ENCODE measurements at places on chromosomes 4 and X.

- no peak overlapping the region for H3K27ac ChIP-seq
- no peaks in the 10 kb centered on the region for H3K4me1 ChIP-seq
- no peaks in the 10 kb centered on the region for H3K36me3 ChIP-seq
- H3K27me3 ChIP-seq, result no peaks in the 10 kb centered on the region
- H3K4me3 ChIP-seq, result no peak overlapping the region
These were observed 33.3 kb upstream of the TLL1 start for GRCh38 chr4:165839615-165840333.

DNA sequence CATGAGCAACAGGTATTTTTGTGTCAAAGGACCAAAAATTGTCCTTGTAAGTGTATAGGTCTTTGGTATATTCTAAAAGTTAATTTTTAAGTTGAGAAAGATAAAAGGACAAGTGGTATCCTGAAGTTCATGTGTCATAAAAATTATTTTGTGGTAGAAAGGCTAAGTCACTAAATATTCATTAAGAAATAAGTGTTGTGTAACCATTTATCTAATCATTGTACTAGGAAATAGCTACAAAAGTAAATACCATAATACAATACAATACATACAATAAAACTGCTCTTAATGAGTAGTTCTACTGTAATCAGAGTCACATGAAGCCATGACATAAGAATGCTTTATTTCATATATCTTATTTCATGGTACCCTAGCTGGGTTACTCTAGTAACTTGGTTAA lies 82.5 kb upstream of the ATOH1 start:
- no peak overlapping the region for H3K4me3 ChIP-seq
- no peaks in the 10 kb centered on the region for H3K27me3 ChIP-seq
- no peak for DNase-seq
- no peaks in the 10 kb centered on the region for H3K36me3 ChIP-seq
- H3K27ac ChIP-seq, result no peak overlapping the region
- H3K4me1 ChIP-seq, result 0 out of 2 replicates have a peak, but pooled peaks cover 1% of the 10 kb centered on the region

DNA sequence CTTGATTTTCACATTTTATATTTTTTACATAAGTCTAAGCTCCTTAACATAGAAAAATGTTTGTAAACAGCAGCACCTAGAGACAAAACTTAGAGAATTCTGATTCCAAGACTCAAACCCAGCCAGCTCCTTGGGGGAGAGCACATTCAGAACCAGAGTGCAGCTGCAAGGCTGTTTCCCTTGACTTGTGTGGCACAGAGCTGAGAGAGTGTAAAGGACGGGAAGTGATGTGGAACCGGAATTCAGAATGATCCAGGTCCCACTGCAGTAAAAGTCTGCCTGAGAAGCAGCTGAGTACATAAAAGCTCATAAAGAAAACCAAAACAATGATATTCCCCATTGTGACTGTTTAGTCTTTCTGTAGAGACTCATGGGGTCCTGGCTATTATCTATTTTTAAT lies 713.8 kb downstream of the RAB28 start:
- no peaks in the 10 kb centered on the region for H3K36me3 ChIP-seq
- H3K27me3 ChIP-seq, result no peaks in the 10 kb centered on the region
- no peak for DNase-seq
- H3K4me3 ChIP-seq, result no peak overlapping the region
- no peak overlapping the region for H3K27ac ChIP-seq

DNA sequence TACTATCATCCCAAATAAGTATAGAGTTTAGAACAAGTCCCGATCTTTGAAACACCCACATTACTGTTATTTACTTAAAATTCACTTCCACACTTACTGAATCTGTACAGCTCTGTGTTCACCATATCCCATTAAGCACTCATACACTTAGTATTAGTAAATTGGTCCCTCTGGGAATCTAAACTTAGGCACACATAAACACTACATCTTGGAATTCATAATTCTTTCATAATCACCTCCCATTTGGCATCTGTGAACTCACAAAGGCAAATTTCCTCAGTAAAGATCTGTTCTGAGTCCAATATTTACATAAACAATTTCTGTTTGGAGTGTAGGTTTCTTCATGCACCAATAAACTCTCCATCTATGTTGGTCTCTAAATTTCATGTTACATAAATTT lies 52.6 kb upstream of the PPARGC1A start:
- H3K27me3 ChIP-seq, result no peaks in the 10 kb centered on the region
- H3K4me3 ChIP-seq, result no peak overlapping the region
- DNase-seq, result no peak
- no peaks in the 10 kb centered on the region for H3K4me1 ChIP-seq
- no peaks in the 10 kb centered on the region for H3K36me3 ChIP-seq
- H3K27ac ChIP-seq, result no peak overlapping the region

GRCh38 chr4:110867251-110867960 lies 244.5 kb upstream of the PITX2 start:
- no peak overlapping the region for H3K4me3 ChIP-seq
- H3K27me3 ChIP-seq, result no peaks in the 10 kb centered on the region
- no peaks in the 10 kb centered on the region for H3K4me1 ChIP-seq
- no peaks in the 10 kb centered on the region for H3K36me3 ChIP-seq
- H3K27ac ChIP-seq, result no peak overlapping the region

GRCh38 chr4:54063737-54064316 lies 578 bp downstream of the CHIC2 start:
- H3K4me3 ChIP-seq, result peak overlapping the region; percentile 66
- H3K27ac ChIP-seq, result no peak overlapping the region
- no peak for DNase-seq
- no peaks in the 10 kb centered on the region for H3K4me1 ChIP-seq
- H3K27me3 ChIP-seq, result no peaks in the 10 kb centered on the region

GRCh38 chr4:17682222-17682566 lies 67.8 kb downstream of the MED28 start:
- no peak for DNase-seq
- H3K4me1 ChIP-seq, result no peaks in the 10 kb centered on the region
- H3K27me3 ChIP-seq, result no peaks in the 10 kb centered on the region
- no peak overlapping the region for H3K4me3 ChIP-seq
- H3K36me3 ChIP-seq, result no peaks in the 10 kb centered on the region

DNA sequence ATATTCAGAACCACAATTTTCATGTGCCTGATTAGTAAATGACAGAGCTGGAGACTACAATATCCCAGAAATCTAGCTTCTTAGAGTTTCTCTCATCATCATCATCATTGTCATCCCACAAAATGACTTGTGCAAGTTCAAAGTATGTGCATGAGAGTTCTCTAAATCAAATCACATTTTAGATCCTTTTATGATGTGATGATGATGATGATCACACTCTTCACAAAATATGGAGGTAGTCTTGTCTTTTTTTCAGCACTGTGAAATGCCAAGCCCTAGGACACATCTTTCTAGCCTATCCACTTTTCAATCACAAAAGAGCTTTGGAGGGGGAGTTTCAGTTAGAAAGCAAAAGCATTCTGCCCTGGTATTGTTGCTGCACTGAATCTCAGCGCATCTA lies 7.4 kb downstream of the MBNL3 start:
- H3K4me3 ChIP-seq, result no peak overlapping the region
- DNase-seq, result no peak
- H3K4me1 ChIP-seq, result no peaks in the 10 kb centered on the region
- H3K27ac ChIP-seq, result no peak overlapping the region

- no peaks in the 10 kb centered on the region for H3K36me3 ChIP-seq
- H3K27me3 ChIP-seq, result no peaks in the 10 kb centered on the region
- no peaks in the 10 kb centered on the region for H3K4me1 ChIP-seq
- no peak for DNase-seq
- H3K4me3 ChIP-seq, result no peak overlapping the region
- no peak overlapping the region for H3K27ac ChIP-seq
These were observed 17.4 kb downstream of the YY2 start for GRCh38 chrX:21873063-21873775.

DNA sequence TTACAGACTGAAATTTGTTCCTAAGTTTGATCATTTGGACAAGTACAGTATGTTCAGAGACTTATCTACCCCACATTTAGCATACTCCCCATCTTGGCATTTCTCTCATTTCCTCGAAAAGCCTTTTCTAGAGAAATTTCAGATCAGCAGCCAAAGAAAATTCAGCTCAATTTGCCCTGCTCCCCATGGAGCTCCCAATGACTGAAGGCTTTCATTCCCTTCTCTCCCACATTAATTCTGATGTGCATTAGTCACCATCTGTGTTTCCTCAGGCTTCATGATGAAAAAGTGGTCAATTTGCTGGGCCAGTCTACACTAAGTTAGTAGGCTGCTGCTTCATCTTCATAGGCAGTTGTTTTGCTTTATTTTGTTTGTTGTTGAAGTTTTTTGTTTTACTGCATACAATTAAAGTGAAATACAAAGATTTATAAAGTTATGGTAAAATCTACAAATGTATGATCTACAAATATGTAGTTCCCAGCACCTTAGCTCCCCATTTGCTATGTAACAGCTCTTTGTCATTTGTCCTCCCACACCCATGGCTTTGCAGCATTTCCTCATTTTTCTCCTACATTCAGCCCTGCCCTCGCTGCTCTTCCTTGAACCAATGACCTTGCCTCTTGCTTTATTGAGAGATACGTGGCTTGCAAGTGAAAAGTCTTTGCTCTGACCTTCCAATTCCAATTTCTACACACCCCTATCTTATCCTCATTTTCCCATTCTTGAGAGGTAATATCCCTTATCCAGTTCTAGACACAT lies 193.9 kb downstream of the ANAPC10 start:
- H3K27me3 ChIP-seq, result no peaks in the 10 kb centered on the region
- no peak for DNase-seq
- no peaks in the 10 kb centered on the region for H3K4me1 ChIP-seq

All from iPS DF 6.9 (cell line).